CD4-positive, CD25-positive, alpha-beta regulatory T cell (primary cell): ENCODE measurements at places on chromosomes 4 and X.
A peak's percentile ranks its signal among the peaks of the same experiment; 100 is the strongest.

DNA sequence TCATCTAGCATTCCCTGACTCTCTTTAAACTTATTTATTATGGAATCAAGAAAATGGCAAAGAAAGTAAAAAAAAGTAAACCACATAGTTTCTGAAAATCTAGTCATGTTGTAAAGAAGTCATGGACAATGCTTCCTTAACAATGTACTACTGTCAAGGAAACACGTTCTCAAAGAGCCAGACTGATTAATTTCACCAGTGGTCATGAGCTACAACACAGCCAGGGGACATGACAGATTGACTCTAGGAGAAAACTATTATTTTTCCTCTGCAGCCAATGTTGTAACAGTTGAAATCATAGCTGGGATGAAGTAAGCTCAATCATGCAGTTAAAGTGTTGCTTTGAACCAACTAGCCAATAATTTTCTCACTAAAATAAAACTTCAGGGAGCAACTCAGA lies 109.2 kb downstream of the MAPK10 start:
- DNase-seq, result no peak

DNA sequence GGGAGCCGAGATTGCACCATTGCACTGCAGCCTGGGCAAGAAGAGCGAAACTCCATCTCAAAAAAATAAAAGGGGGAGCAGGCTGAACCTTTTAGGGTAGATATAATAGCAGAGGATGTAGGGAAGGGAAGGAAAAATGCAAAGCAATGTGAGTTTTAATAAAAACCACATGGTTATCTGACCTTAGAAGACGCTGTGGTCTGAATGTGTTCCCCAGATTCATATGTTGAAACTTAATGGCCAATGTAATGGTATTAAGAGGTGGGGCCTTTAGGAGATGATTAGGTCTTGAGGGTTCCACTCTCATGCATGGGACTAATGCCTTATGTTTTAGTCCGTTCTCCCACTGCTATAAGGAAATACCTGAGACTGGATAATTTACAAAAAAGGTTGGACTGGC lies 114.1 kb upstream of the STX18 start:
- no peak for DNase-seq

- no peak for DNase-seq
These were observed 26.8 kb upstream of the HMX1 start for GRCh38 chr4:8898419-8898818.

DNA sequence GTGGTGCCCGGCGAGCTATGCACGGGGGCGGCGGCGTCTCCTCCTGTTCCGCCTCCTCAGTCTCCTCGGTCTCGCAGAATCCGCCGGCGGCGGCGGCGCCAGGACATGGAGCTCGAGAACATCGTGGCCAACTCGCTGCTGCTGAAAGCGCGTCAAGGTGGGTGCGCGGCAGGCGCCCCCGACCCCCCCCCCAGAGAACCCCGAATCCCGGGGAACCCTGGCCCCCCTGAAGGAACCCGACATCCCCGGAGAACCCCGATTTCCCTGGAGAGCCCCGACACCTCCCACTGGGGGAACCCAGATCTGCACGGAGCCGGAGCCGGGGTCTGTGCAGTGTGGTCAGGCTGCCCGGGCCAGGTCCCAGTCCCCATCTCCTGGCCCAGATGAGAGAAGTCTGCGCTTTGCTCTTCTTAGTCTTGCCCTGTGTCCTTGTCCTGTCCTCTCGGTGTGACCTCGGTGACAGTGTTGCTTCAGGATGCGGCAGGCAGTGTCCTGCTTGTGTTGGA lies 648 bp downstream of the GRK4 start:
- no peak for DNase-seq

- DNase-seq, result no peak
These were observed 32.4 kb downstream of the SLC2A9 start for GRCh38 chr4:9988933-9989332.

DNA sequence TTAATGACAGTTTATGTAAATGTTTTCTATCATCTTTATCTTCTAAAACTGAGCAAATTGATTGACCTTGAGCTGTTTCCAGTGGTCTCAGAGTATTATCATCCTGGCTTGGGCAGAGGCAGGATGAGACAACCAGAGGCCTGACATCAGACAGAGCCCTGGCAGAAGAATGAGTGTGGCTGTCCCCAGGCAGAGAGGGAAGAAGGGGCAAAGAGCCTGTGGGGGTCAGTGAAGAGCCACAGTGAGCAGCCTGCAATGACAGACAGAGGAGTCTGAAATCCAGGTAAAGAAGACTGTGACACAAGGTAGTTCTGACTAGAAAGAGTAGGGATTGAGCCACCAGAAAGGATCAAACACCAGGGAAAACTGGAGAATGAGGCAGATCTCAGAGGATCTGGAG lies 182.4 kb upstream of the ARSJ start:
- DNase-seq, result no peak

DNA sequence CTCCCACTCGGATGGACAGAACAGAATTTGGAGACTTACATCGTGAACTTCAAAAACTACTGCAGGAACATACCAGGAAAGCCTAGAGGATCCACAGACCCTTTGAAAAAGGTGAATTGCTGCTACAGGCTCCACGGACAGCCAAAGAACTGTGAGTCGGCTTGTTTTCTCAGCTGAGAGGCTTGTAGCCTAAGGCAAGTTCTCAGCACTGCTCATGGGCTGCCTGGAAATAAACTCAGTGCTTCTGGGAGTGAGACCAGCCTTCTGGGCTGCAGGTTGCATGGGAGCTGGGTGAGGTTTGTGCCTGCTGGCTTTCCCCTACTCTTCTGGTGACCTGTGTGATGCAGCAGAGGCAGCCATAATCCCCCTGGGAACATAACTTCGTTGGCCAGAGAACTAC lies 1397.6 kb downstream of the FAM133A start:
- DNase-seq, result no peak

DNA sequence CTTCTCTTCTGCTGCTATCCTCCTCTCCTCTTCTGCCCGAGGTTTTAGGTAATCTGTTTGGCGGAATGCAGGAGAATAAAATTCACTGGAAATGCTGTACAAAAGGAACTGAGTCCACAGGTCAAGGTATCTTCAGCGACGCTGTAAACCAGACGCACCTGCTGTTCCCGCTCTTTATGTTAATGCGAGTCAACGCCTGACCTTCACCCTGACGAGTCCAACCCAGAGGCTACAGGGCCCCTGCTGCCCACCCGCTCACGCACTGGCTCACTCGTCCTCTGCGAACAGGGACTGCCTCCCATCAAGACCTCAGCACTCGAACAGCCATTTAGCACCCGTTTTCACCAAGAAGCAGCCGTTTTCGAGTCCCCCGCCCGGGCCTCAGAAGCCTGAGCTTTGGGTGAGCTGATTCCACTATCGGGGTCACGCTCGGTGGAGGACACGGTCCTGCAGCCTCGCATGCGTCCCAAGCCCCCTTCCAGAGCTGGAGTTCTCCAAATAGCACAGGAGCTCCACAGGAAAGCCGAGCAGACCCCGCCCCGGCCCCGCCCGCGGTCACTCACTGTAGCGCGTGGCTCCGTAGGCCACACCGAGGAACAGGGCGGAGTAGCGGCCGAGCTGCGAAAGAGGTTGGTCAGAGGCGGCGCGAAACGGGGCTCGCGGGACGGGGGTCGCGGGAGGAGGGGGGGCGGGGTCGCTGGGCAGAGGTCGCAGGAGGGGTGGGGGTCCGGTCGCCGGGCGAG lies 556 bp downstream of the ATP5ME start:
- DNase-seq, result no peak

- no peak for DNase-seq
These were observed 187.0 kb upstream of the PPARGC1A start for GRCh38 chr4:24076811-24077210.

GRCh38 chr4:15983610-15984009 lies 20.6 kb upstream of the FGFBP2 start:
- DNase-seq, result no peak

- DNase-seq, result no peak
These were observed 37.5 kb downstream of the AFAP1 start for GRCh38 chr4:7902101-7902553.

DNA sequence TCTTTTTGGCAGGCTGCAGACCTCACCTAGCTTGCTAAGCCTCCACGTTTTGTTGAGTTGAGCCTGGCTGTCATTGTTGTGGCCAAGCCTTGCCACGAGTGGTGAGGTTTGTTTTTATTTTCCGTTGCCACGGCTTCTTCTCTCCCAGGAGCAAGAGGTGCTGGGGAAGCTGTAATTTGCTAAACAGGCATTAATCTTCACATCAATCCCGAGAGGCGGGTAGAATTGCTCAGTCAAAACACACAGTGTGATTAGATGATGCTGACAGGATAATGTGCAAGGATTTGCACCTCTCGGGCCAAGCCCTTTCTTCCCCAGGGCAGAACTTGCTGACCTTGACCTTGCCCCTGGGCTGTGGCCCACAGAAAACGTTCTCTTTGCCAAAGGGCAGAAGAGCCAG lies 72.2 kb upstream of the ATP6AP2 start:
- DNase-seq, result no peak

GRCh38 chrX:20412871-20413486 lies 146.3 kb upstream of the RPS6KA3 start:
- peak; percentile 65 for DNase-seq

- DNase-seq, result no peak
These were observed 37.6 kb upstream of the SHISA3 start for GRCh38 chr4:42359711-42360110.

DNA sequence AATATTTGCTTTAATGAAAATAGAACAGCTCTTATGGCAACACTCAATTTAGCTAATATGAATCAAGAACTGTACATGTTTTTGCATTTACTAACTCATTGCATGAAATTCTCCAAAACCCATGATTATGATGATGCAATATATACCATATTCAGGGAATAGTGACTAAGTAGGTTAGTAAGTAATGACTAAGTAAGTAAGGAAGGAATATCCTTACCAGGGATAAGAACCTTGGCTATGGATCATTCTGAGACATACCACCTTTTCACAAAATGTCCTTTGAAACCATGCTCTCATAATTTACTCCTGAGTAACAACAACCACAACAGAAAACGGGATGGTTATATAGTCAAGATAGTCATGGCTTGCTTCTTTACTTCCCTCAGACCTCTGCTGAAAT lies 1513.0 kb downstream of the STIM2 start:
- no peak for DNase-seq

DNA sequence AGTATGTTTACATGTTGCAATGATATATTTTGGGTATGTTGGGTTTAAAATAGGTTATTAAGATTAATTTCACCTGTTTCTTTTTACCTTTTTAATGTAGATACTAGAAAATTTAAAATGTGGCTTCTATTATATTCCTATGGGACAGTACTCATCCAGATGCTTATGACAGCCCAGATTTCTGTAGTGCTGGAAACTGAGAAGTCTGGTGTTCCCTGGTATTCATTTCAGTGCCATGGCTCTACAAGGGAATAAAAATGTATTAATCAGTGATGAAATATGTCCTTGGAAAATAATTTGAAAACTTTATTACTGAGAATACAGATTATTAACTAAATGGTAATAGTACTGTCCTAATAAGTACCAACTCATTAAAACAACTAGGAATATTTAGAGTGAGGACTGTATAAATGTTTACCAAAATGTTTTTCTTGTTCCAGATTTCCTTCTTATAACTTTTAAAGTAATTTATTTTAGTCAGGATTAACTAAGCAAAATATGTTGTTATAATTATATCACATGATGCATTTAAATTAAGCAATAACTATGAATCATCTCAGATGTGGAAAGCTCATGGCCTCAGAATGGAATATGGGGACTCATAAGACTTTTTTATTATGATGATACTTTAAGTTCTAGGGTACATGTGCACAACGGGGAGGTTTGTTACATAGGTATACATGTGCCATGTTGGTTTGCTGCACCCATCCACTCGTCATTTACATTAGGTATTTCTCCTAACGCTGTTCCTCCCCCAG lies 25.3 kb downstream of the ARHGAP24 start:
- DNase-seq, result no peak

GRCh38 chrX:41720125-41720779 lies 3.7 kb upstream of the GPR82 start:
- peak; percentile 52 for DNase-seq

DNA sequence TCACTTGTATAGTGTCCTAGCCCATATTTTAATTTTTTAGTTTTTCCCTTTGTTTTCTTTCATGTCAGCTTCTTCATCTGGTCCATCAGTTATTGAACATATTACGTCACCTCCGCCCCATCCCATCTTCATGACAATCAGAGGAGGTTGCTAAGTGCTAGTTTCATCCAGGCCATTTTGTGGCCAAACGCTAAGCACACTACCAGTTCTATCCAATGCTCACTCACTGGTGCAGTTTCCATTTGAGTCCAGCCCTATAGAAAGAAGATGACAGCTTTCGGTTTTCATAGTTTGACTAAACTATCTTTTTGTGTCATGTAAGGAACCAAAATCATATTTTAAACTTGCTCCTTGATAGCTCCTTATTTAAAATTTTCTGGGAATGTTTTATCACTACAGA lies 304.2 kb downstream of the TENM3 start:
- DNase-seq, result no peak

GRCh38 chrX:45497290-45497689 lies 296.6 kb upstream of the DIPK2B start:
- DNase-seq, result no peak

DNA sequence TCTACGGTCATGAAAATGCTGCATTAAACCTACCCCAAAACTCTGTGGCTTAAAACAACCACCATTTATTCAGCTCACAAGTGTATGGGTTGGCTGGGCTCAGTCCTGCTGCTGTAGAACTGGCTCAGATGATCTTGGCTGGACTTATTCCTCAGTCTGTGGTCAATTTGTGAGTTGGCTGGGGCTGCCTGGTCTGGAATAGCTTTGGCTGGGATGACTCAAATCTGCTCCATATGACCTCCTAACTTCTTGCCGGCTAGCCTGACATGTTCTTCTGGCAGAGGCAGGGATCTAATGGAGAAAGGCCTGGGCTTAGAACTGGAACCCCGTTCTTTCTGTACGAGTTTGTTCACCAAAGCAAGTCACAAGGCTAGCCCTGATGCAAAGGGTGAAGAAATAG lies 71.7 kb downstream of the CFAP299 start:
- no peak for DNase-seq

DNA sequence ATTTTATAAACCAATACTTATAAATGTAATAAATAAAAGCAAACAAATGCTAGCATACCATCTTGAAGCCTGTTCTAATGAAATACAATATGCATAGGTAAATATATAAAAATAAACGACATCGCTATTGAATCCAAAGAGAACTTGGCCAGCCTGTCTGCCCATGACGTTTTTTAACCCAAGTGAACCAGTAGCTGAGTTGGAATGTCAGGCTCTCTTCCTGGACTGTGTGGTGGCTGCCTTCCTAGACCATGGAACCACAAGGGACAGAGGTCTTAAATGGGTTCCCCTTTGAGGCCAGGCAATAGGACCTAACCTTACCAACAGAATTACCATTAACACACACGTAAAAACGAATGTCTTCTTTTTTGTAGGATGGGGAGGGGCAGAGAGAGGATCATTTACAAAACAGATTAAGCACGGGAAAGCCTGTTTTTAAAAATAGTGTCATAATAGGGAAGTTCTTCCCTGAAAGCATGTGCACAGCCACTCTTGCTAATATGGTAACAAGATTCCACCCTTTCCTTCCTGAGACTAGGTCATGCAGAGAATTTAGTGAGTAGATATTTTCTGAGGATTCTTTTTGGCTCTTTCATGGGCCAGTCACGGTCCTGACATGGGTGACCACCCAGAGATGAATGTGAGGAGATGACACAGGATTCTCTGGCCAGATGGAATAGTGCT lies 69.4 kb upstream of the ACSL1 start:
- no peak for DNase-seq

- DNase-seq, result no peak
These were observed 87.7 kb downstream of the COL25A1 start for GRCh38 chr4:109214622-109215301.

GRCh38 chr4:39631700-39632079 lies 7.0 kb downstream of the SMIM14 start:
- DNase-seq, result no peak
